ENCODE measurements at places on chromosomes 4 and X.
A peak's percentile ranks its signal among the peaks of the same experiment; 100 is the strongest.

- no peak for DNase-seq
These were observed 163.0 kb downstream of the FAM13A start for GRCh38 chr4:88893961-88894360.

GRCh38 chr4:58749206-58749605 is 1639.0 kb upstream of the IGFBP7 start:
- DNase-seq = no peak

GRCh38 chrX:139924069-139924695 is 8.7 kb downstream of the ATP11C start:
- DNase-seq = no peak

GRCh38 chrX:129565046-129565650 is 25.1 kb downstream of the OCRL start:
- no peak for DNase-seq

DNA sequence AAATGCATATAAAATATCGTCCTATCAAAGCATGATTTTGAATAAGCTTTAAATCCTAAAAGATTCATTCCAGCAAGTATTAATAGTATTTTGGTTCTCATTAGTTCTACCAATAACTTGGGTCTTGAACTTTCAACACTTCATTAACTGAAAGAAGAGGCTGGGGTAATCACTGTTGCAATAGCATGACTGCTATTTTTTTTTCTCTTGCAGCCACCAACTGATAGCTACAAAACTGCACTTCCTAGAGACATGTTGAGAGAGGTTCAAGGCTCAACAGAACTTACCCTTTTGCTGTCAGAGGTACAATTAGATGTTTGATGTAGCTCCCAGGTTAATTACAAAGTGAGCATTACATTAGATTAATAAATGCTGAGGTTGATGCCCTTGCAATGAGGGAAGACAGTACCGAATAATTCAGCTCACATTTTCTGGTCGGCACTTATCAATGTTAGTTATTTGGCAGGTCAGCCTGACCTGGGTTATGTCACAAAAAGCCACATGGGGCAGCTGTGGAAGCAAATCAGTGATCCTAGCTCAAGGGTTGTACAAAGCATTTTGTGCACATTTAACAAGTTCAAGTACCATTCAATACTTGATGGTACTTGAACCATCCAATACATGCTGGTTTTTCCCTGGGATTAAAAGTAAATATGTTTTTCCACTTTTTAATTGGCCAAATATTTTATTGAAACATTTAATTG is 29.9 kb upstream of the TET2 start:
- DNase-seq = no peak

- DNase-seq = no peak
These were observed 42.1 kb downstream of the NFKB1 start for GRCh38 chr4:102543030-102543928.

GRCh38 chrX:38347136-38347535 is 5.3 kb upstream of the OTC start:
- peak; percentile 0 for DNase-seq

DNA sequence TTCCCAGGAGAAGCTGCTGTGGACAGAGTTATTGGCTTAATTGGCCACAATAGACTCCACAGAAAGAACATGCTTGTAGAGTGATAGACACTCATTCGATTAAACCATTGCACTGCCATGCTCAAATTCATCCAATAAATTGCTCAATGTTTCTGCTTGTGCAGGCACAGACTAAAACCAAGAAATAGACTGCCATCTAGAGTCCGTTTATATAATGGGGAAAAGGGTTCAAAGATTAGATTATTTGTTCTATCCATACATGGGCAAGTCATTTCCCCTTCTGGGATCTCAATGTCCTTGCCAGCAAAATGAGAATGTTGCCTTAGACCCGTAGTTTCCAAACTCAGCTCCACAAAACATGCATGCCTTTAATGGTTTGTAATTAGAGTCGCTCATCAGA is 8.7 kb downstream of the SMIM10 start:
- no peak for DNase-seq

DNA sequence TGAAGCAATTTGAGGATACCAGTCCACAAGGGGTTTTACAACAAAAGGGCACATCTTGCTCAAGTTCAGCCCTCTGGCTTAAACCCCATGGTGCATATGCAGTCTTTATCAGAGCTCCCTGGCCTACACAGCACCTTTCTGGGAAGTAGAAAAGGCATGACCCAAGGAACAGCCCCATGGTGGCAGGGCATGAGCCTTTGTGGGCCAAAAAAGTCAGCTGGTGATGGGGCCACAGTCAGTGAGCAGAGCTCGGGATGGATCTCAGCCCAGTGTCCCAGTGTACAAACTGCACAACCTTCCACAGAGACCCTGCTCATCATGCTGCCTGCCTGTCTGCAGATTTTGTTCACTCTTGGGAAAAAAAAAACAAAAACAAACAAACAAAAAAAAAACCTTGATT is 22.3 kb upstream of the TMEM165 start:
- no peak for DNase-seq

DNA sequence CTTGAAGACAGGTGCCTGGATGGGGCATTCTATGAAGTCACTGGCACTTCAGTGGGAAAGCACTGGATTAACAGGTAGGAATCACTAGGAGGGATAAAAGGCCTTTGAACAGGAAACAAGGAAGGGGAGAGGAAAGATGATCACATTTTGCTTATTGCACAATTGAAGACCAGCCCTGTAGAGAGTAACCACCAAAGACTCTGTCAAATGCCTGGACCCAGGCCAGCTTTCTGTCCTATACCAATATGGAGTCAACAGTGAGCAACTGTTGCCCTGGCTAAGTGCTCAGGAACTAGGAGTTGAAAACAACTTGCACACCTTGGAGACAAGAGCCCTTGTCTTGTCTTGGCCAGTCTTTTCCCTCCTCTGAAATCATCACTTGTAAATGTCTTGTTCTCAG is 14.1 kb upstream of the RTL3 start:
- DNase-seq = no peak

GRCh38 chrX:44843318-44843702 is 511 bp upstream of the DUSP21 start:
- DNase-seq = no peak

- no peak for DNase-seq
These were observed 46.5 kb upstream of the TMEM33 start for GRCh38 chr4:41888687-41889074.

GRCh38 chr4:111464251-111465045 is 680.8 kb upstream of the FAM241A start:
- DNase-seq = no peak

DNA sequence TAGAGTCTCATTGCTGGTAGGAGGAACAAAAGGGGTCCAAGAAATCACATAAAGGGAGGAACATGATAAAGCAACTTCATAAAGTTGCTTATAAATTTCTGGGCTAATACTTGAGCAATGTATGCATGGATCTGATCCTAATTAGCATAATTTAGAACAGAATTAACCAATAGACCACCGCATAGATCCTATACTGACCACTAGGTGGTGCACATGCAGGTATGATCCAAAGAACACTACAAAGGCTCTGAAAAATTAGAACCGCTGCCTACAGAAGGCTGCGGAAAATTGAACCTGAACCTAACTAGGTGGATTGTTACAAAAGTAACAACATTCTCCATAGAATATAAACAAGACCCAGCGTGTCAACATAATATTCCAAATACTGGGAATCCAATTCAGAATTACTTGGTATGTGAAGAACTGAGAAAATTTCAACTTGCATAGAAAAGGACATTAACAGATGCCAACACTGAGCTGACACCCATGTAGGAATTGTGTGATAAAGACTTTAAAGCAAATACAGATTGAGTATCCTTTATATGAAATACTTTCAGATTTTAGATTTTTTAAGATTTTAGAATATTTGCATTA is 23.3 kb downstream of the BRCC3 start:
- DNase-seq = no peak

DNA sequence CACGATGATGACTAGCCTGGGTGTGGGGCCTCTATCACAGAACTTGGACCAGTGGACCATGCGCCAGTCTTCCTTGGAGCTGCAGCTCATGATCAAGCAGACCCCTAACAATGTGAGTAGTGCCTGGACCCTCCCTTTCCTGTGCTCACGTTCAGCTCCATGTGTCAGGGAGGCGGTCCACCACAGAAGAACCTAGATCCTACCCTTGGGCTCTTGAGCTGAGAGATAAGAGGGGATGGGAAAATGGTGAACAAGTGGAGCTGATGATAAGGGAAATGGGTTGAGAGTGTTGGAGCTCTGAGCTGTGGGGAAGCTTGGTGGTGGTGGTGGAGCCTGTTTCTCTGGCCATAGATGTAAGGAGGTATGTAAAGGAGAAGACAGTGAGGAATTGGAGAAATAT is 13.1 kb downstream of the MED12 start:
- DNase-seq = no peak

GRCh38 chr4:129515356-129515755 is 419.4 kb downstream of the C4orf33 start:
- no peak for DNase-seq
